ENCODE measurements at places on chromosomes 6 and 20.

DNA sequence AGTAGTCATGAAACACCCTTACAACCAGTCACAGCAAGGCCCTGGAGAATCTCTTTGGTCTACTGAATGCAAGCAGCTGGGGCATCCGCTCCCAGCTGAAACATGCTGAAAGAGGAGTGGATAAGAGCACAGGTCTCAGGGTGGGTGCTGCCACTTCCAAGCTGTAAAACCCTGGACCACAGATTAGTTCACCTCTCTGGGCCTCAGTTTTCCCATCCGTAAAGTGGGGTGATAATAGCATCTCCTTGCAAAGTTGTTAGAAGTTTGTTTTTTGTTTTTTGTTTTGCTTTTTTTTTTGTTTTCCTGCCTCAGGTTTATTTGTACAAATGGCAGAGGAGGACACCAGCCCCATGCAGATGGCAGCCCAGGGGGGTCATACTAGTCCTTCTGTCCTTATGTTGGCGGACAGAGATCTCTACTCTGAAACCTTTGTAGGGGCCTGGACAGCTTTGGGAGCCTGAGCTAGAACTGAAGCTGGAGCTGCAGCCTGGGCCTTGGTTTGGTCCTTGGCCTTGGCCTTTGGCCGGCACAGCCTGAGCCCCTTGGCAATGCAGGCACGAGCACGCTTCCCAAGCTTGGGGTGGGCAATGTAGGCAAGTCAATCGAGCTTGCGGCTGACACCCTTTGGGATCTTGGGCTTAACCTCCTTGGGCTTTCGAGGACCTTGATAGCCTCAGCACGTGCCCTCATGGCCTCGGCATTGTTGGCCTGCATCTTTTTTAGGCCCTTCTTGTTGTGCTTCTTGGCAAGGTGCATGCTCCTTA lies 38.2 kb downstream of the MRPL14 start:
- no peaks in the 10 kb centered on the region for H3K27me3 ChIP-seq
- DNase-seq, result no peak
- H3K4me3 ChIP-seq, result no peak overlapping the region
- H3K4me1 ChIP-seq, result no peaks in the 10 kb centered on the region

GRCh38 chr6:121858310-121858709 lies 422.9 kb downstream of the GJA1 start:
- no peak overlapping the region for H3K27ac ChIP-seq
- H3K4me3 ChIP-seq, result no peak overlapping the region
- no peaks in the 10 kb centered on the region for H3K4me1 ChIP-seq
- H3K36me3 ChIP-seq, result no peaks in the 10 kb centered on the region
- no peak for DNase-seq
- H3K27me3 ChIP-seq, result no peaks in the 10 kb centered on the region

DNA sequence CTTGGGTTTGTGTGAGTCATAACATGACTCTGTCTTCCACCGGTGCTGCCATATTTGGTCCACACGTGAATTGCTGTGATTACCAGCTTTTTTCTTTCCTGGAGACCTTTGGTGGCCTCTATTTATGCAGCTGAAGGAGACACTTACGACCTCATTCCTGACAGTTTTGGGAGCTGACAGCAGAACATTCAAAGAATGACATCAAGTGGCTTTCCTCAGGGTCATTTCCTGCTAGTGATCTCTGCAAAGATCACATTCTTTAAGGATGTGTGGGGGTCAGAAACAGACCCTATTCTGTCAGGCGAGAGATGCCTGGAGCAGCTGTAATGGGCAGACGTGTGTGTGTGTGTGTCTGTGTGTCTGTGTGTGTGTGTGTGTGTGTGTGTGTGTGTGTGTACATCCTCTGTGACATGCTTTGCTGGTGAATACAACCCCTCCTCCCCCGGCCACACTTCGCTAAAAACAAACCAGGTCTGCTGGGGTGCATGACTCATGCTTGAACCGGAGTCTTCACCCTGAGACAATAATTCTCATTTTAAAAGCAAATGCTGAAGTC lies 115.6 kb downstream of the TMEM170B start:
- H3K4me3 ChIP-seq, result no peak overlapping the region
- H3K27ac ChIP-seq, result peak overlapping the region; percentile 7
- peaks cover 8% of the 10 kb centered on the region for H3K27me3 ChIP-seq
- H3K36me3 ChIP-seq, result no peaks in the 10 kb centered on the region
- peaks cover 17% of the 10 kb centered on the region for H3K4me1 ChIP-seq
- DNase-seq, result peak; percentile 64

- H3K4me1 ChIP-seq, result peaks cover 30% of the 10 kb centered on the region
- no peaks in the 10 kb centered on the region for H3K36me3 ChIP-seq
- no peak overlapping the region for H3K27ac ChIP-seq
- H3K4me3 ChIP-seq, result no peak overlapping the region
These were observed 91.4 kb upstream of the ATXN1 start for GRCh38 chr6:16852671-16853070.

GRCh38 chr20:24153101-24154040 lies 164.8 kb upstream of the GGTLC1 start:
- no peaks in the 10 kb centered on the region for H3K36me3 ChIP-seq
- peaks cover 15% of the 10 kb centered on the region for H3K27me3 ChIP-seq
- no peak overlapping the region for H3K27ac ChIP-seq

- H3K27ac ChIP-seq, result no peak overlapping the region
- H3K27me3 ChIP-seq, result peaks cover 12% of the 10 kb centered on the region
- peaks cover 5% of the 10 kb centered on the region for H3K36me3 ChIP-seq
- peaks cover 29% of the 10 kb centered on the region for H3K4me1 ChIP-seq
These were observed 163.3 kb downstream of the CD83 start for GRCh38 chr6:14280766-14281293.

- no peaks in the 10 kb centered on the region for H3K27me3 ChIP-seq
- H3K36me3 ChIP-seq, result no peaks in the 10 kb centered on the region
- no peak for DNase-seq
- no peaks in the 10 kb centered on the region for H3K4me1 ChIP-seq
- H3K27ac ChIP-seq, result no peak overlapping the region
These were observed 161.3 kb downstream of the THBS2 start for GRCh38 chr6:169092375-169092774.

DNA sequence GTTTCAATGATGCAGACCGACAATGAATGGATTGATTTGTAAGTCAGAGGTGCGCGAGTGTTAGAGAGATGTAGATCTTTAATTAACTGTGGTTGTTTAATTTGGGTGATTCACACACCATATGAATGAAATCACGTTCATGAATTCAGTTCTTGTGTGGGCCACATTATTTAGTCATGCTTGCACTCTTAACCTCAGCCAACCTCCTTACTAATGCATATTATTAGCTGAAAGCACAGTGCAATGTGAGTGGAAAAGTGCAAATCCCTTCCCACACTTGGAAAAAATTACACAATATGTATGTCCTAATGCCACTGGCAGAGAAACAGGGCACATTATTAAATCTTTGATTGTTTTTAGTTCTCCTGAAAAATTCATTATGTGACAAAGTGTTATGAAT lies 512.5 kb downstream of the BCKDHB start:
- no peaks in the 10 kb centered on the region for H3K4me1 ChIP-seq
- no peaks in the 10 kb centered on the region for H3K36me3 ChIP-seq
- no peak overlapping the region for H3K27ac ChIP-seq
- DNase-seq, result no peak
- no peaks in the 10 kb centered on the region for H3K27me3 ChIP-seq

DNA sequence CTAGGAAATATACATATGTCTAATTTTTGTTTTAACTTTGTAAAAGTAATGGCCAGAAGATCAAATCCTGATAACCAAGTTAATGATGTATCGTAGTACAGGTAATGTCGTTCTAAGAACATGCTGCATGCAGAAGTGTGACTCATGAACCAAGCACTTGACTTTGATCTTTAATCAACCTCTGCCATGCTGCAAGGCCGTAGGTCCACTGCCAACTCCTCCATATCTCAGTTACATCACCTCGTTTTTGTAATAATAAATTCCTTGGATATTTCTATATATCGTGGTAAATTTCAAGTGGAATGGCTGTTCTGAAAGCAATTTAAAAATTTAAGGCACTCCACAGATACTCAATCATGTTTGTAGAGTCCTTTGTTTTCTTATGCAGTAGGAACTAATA lies 771.7 kb downstream of the EPHA7 start:
- no peak overlapping the region for H3K4me3 ChIP-seq
- H3K36me3 ChIP-seq, result no peaks in the 10 kb centered on the region
- H3K27me3 ChIP-seq, result no peaks in the 10 kb centered on the region
- H3K27ac ChIP-seq, result no peak overlapping the region

GRCh38 chr6:109373762-109374161 lies 8.5 kb downstream of the CD164 start:
- H3K36me3 ChIP-seq, result peaks cover 62% of the 10 kb centered on the region
- peak; percentile 29 for DNase-seq
- H3K27ac ChIP-seq, result peak overlapping the region; percentile 75
- H3K4me3 ChIP-seq, result no peak overlapping the region
- H3K4me1 ChIP-seq, result peaks cover 61% of the 10 kb centered on the region

GRCh38 chr20:57879779-57880570 lies 170.2 kb upstream of the PMEPA1 start:
- H3K27me3 ChIP-seq, result peaks cover 23% of the 10 kb centered on the region
- H3K27ac ChIP-seq, result no peak overlapping the region
- no peak for DNase-seq
- H3K36me3 ChIP-seq, result no peaks in the 10 kb centered on the region
- H3K4me1 ChIP-seq, result no peaks in the 10 kb centered on the region

DNA sequence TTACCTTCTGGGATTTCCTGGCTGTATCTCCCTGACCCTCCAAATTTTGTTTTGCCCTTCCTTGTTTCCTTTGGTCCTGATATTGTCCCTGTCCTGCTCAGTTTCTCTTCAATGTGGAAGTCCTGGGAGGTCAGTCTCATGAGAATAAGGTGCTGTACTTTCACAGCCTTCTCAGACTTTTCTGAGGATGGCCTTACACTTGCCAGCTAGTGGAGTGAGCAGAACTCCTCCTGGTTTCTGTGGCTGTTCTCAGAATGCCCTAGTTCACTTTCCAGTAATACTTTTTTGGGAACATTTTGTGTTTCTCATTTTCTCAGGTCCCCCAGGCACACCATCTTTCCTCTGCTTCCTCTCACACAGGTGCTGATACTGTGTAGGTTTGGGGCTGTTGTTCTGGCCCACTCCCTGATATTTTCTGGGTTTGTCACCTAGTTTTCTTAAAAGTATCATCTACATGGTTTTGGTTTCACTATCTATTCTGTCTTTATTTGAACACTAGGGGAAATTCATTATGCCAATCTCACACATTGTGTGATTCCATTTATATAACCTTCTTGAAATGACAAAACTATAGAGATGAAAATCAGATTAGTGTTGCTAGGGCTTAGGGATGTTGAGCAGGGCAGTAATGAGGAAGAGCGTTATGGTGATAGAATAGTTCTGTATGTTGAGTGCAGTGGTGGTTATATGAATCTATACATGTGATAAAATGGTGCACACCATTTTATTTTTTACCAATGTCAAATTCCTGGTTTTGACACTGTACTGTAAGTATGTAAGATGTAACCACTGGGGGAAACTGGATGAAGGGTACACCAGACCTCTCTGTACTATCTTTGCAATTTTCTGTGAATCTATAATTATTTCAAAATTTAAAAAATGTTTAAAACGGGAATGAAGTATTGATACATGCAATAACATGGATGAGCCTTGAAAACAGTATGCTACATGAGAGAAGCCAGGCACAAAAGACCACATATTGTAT lies 27.2 kb upstream of the BRPF3 start:
- peak overlapping the region; percentile 71 for H3K27ac ChIP-seq
- no peak overlapping the region for H3K4me3 ChIP-seq
- DNase-seq, result peak; percentile 25
- H3K4me1 ChIP-seq, result peaks cover 32% of the 10 kb centered on the region
- peaks cover 5% of the 10 kb centered on the region for H3K36me3 ChIP-seq
- no peaks in the 10 kb centered on the region for H3K27me3 ChIP-seq

DNA sequence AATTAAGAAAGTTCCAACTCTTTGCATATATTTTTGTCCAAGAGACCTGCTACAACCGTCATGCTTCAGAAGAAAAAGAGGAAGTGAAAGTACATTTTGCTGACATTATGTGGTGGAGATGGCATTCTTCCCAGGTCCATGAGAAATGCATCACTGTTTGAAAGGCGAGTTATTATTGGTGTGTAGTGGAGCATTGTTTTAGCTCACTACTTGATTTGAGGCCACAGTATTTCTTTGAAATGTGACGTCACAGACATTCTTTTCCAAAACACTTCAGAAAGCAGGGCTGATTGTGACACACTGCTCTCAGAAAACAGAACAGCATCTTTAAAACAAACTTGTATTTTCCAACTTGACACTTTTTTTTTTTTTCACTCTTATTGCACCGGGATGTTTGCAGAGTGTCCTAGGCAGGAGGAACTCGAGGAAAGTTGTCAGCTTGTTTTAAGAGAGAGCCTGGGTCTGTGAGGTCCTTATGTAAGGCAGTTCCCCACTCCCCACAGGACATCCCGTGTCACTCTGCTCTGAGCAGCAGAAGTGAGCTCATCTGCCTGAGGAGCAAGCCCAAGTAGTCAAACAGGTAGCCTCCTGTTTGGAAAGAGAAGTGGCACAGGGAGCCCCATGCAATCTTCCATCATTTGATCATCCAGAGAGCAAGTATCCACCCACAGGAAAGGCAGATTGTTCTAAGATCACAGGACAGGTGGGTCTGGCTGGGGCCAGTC lies 1.1 kb downstream of the SPTLC3 start:
- H3K27ac ChIP-seq, result no peak overlapping the region
- H3K4me1 ChIP-seq, result peaks cover 15% of the 10 kb centered on the region
- peak overlapping the region; percentile 10 for H3K4me3 ChIP-seq
- DNase-seq, result no peak

- H3K27me3 ChIP-seq, result peaks cover 33% of the 10 kb centered on the region
- H3K4me3 ChIP-seq, result peak overlapping the region; percentile 27
- DNase-seq, result peak; percentile 84
- H3K4me1 ChIP-seq, result peaks cover 73% of the 10 kb centered on the region
- peaks cover 21% of the 10 kb centered on the region for H3K36me3 ChIP-seq
These were observed 3.5 kb upstream of the LTA start for GRCh38 chr6:31568537-31568961.

GRCh38 chr6:47376930-47377329 lies 67.2 kb upstream of the TNFRSF21 start:
- peak overlapping the region; percentile 49 for H3K27ac ChIP-seq
- H3K27me3 ChIP-seq, result peaks cover 19% of the 10 kb centered on the region
- H3K4me3 ChIP-seq, result no peak overlapping the region
- peaks cover 11% of the 10 kb centered on the region for H3K4me1 ChIP-seq
- peak; percentile 41 for DNase-seq
- no peaks in the 10 kb centered on the region for H3K36me3 ChIP-seq

DNA sequence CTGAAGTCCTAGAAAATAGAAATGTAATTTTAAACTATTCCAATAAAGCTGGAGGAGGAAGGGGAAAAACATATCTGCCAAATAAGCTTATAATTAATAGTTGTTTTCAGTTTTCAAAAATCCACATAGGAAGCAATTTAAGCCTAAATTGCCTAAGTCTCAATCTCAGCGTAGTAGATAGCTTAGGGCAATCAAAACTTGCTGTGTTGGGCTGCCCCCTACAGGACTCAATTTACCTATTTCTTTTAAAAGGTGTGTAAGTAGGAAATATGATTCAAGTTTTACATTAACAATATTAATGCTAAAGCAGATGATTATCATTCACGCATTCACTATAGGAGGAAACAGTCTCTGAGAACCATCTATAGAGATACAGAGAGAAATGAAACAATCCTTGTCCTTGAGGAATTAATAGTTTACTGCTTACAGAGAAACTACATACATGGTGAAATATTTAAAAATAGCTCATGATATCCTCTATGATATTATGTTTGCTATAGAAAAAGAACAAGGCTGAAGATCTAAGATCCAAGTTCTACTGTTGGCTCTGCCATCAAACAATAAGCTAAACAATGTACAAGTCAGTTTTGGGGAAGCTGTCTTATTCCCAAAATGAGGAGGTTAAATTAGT lies 102.1 kb downstream of the ATG5 start:
- peaks cover 11% of the 10 kb centered on the region for H3K36me3 ChIP-seq
- H3K27ac ChIP-seq, result no peak overlapping the region
- no peaks in the 10 kb centered on the region for H3K27me3 ChIP-seq
- peak; percentile 84 for DNase-seq
- peaks cover 17% of the 10 kb centered on the region for H3K4me1 ChIP-seq

Measured in activated naive CD4-positive, alpha-beta T cell treated with anti-CD3 and anti-CD28 coated beads, Interleukin-2, amount 10 ng/mL, durations not matched to agents 7 days and 5 days (primary cell).